ENCODE measurements at places on chromosomes 1 and 21. TPM values are rescaled to one million over a fixed set of nuclear protein-coding genes. Genes with fewer than 3 reads are reported as not detected.

GJA9 gene
- total RNA-seq = not detected

KIF17 gene
- 5.6 TPM for total RNA-seq

DNM3 gene
- total RNA-seq = 4.0 TPM

GPA33 gene
- not detected for total RNA-seq

CASZ1 gene
- 151 TPM for total RNA-seq

TRIM63 gene
- total RNA-seq = 0.42 TPM

CADM3 gene
- total RNA-seq = 9.8 TPM

LHX8 gene
- not detected for total RNA-seq

NID1 gene
- total RNA-seq = 32.3 TPM

CFHR1 gene
- total RNA-seq = 1.8 TPM

GNB1 gene
- 155 TPM for total RNA-seq

TMCC2 gene
- 3.1 TPM for total RNA-seq

PRKAB2 gene
- total RNA-seq = 21.9 TPM

IBA57 gene
- total RNA-seq = 15.2 TPM

BEST4 gene
- 0.30 TPM for total RNA-seq

ELAVL4 gene
- 0.18 TPM for total RNA-seq

FCAMR gene
- total RNA-seq = not detected

CYP4A22 gene
- not detected for total RNA-seq

KLHDC8A gene
- total RNA-seq = 3.5 TPM

NOTCH2 gene
- total RNA-seq = 120 TPM

LRRC38 gene
- 2.7 TPM for total RNA-seq

EXTL1 gene
- 3.4 TPM for total RNA-seq

KLF17 gene
- not detected for total RNA-seq

TNFSF18 gene
- not detected for total RNA-seq

Measured in suprapubic skin (tissue), 4 donors.